Stimulated activated CD4-positive, alpha-beta T cell treated with anti-CD3 and anti-CD28 coated beads, Interleukin-1b, Interleukin-23, amount 100 ng/mL, for 1 hour (primary cell): ENCODE measurements at places on chromosomes 7 and 10.

- no peak for DNase-seq
Measured at GRCh38 chr10:58894929-58895328, 281.5 kb upstream of the PHYHIPL start.

GRCh38 chr10:131567279-131568162 lies 256.0 kb upstream of the TCERG1L start:
- DNase-seq: no peak

GRCh38 chr7:100866729-100867039 lies 503 bp upstream of the TRIP6 start:
- DNase-seq: no peak

- DNase-seq: no peak
Measured at GRCh38 chr7:130242198-130243014, 24.3 kb upstream of the CPA2 start.

DNA sequence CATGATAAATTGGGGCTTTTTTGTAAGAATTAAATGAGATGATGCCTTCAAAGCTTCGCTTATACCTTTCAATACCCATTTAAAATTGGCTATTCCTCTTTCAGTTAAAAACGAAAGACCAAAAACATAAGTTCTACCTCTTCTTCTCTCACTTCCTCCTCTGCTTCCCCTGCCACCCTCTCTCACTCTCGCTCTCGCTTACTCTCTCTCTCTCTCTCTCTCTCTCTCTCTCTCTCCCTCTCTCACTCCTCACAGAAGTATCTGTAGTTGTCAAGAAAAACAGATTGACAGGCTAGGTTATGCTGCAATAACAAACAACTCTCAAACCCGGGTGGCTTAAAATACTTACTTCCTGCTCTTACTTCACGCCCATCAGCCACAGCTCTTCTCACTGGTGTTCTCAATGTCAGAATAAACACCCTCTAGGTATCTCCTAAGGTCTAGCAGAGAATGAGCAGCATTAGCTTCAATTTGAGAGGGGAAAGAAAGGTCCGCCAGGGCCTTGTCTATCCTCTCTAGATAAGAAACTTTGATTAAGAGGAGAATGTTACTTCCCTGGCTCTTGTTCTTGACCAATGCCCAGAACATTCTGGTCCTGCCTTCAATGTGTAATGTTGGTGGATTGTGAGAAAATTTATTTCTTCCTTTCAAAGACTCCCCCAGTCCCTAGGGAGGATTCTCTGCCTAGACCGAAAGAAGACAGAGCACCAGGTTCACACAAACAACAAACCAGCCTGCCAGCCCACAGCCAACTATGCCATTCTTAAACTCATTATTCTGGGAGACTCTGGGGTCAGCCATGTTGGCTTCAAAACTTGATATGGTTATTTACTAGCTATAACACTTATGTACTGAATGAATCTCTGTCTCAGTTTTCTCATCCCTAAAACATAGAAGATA lies 1028.7 kb downstream of the XPNPEP1 start:
- no peak for DNase-seq

- DNase-seq: no peak
Measured at GRCh38 chr10:83765731-83766130, 373.6 kb upstream of the GHITM start.

DNA sequence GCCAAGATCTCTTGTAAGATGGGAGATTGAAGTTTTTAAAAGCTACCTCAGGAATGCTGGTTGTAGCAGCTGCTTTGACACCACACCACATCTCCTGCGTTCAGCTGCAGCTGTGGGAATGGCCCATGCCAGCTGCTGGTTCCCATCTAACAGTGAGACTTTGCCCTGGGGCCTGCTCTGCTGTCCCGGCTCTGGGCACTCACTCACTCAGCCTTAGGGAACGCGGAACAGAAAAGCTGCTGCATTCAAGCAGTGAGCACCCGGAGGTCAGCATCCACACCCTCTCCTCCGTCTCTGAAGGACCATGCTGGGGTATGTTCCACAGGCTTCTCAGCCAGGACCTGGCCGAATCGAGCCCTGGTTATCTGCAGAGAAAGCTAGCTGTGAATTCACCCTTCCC lies 197.1 kb upstream of the CXCL12 start:
- no peak for DNase-seq

DNA sequence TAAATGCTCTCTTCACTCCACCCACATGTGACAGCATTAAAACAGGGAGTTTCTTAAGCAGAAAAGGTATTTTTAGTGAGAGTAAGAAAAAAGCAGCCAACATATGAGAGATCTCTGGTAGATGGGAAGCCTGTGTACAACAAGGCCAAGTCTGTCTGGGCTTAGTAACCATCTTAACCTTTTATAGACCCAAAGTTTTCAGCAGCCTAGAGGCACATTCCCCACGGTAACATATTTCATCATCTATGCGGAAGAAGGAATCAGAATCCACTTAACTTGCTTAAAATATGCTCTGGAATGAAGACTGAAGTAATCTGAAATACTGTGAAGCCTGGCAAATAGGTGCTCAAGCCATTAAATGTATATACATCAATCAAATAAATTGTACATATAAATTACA lies 127.8 kb downstream of the RAPGEF5 start:
- DNase-seq: no peak

- no peak for DNase-seq
Measured at GRCh38 chr7:128084896-128085608, 53.8 kb upstream of the LRRC4 start.

GRCh38 chr10:132137111-132138072 lies 49.4 kb upstream of the DPYSL4 start:
- DNase-seq: no peak
